GM03348 (cell line): ENCODE measurements at places on chromosomes 11 and 22.

- no peak for DNase-seq
Measured at GRCh38 chr11:13475091-13475490, 12.1 kb upstream of the BTBD10 start.

GRCh38 chr11:10499874-10500601, 40.9 kb downstream of the RNF141 start:
- DNase-seq = peak; percentile 0

DNA sequence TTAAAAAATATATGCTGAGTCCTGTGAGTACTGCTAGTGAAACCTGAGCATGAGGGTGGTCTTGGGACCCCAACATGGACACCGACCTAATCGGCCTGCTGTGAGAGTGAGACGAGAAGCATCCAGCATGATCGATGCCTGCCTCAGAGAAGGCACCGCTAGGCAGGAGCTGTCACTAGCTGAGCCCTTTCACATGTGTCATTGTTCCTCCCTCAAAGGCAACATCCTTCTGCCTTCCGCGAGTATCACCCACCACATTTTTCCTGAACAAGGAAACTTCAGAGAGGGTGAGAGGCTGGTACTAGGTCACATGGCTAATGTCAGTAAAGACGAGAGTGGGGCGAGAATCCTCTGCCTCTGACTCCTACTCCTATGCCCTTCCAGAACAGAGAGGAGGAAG, 35.6 kb downstream of the AP1B1 start:
- DNase-seq = no peak

DNA sequence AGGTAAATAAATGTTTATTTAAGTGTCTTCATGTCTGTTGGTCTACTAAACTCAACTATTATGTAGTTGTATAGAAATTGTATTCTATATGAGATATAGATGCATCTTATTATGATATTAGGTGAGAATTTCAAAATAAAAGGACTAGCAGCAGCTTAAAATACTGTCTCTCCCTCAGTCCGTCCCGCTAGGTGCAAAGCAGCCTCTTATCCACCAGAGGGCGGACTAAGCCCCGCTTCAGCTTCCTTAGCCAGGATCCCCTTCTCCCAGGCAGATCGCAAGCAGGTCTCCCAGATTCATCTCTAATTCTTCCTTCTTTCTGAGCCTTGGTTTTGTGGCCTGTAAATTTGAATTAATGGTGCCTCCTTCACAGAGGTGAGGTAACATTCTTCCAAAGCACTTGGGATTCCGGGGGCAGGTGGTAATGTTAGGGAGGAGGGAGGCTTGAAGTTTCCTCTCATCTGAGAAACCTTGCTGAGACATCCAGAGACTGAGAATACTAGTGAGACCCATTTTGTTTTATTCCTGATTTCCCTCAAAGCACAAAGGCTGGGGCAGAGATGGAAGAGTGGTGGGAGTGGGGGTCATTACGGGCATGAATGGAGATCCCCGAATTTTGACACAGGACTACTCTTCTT, 13.5 kb upstream of the INSC start:
- DNase-seq = peak; percentile 83
